ENCODE measurements at places on chromosomes 4 and X.

GRCh38 chrX:132413459-132413858, 75.4 kb downstream of the MBNL3 start:
- no peak for DNase-seq

DNA sequence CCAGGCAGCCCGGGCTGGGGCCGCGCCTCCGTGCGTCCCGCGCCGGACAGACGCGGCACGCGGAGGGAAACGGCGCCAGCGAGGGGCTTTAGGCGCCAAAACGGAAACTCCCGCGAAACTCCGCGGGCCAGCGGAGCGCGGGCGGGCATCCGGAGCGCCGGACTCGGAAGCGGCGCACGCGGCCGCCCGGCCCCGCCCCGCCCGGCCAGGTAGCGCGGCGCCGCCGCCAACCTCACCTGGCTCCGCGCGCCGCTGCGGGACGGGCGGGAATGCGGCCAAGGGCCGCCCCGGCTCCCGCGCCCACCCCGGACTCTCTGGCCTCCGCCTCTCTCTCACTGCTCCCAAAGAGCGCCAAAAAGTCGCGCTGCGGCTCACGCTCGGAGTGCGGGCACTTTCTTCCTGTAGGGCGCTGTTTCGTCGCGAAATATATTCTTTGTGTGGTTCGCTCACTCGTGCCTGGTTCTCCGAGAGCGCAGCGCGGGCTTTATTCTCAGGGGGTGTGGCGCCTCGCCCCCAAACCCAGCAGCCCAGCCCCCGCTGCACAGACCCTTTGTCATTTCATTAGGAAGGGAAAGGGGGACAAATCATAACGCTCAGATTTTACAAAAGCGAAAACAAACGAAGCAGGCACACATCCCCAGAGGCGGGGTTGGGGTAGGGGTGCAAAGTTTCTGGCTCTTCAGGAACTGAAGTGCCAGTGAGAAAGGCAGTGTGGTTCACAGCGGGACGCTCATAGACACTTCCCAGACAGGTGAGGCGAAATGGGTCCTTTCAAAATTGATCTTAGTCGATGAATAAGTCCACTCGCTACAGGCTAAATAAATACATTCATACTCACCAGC, 961 bp upstream of the MBNL3 start:
- peak; percentile 3 for DNase-seq

- DNase-seq: no peak
These were observed 39.6 kb downstream of the PTCHD1 start for GRCh38 chrX:23374291-23374690.

DNA sequence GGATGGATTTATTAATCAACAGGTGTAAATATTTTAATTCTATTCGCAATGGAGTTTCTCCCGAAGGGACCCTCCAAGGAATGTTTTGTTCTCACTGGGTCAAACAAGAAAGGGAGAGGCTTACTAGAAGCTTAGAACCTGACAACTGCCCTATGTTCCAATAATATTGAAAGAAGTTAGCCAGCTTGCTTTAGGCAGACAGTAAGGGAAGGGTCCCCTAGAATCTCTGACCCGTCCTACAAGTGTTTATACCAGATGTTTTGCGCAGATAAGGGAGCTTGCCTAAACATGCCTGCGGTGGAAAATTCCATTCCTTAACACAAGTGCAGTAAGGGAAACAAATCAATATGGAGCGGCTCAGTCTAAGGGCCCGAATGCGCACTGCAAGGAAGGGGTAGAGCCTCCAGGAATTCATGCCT, 17.7 kb downstream of the IL21 start:
- DNase-seq: no peak

DNA sequence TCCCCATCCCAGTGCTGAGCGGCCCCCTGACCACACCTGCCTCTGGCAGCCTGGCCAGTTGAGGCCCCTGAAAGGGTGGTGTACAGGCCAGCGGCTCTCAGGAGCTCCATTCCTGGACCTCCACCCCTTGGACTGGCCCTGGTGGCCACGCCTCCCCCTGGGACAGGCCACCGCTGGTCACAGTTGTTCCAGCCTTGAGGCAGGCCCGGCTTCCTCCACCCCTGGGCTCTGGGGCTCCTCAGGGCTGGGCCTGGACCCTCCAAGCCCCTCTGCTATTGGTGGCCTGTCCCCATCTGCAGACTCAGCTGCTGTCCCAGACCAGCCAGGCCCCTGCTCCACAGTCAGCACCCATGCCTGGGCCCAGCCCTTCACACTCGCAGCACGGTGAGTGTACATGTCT, 93.2 kb upstream of the NKX1-1 start:
- no peak for DNase-seq

GRCh38 chr4:11436084-11436483, 7.4 kb upstream of the HS3ST1 start:
- DNase-seq: no peak

DNA sequence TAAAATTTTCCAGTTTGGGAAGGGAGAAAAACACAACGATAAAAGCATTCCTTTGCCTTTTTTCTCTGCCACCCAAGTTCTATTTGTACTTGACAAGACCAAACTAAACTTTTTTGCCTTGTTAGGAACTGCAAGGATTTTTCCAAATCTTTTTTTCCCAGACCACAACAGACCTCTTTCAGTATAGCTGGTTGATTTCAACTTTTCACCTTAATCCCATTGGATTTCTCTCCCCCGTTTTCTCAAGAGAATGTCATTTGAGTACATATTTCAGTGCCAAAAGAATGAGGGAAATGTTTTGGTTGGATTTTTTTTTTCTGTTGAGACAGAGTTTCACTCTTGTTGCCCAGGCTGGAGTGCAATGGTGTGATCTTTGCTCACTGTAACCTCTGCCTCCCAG, 18.5 kb upstream of the SGMS2 start:
- DNase-seq: no peak

GRCh38 chr4:106301393-106302061, 14.5 kb downstream of the TBCK start:
- no peak for DNase-seq

GRCh38 chr4:40280586-40280985, 54.5 kb upstream of the CHRNA9 start:
- DNase-seq: no peak

- DNase-seq: no peak
These were observed 10.9 kb upstream of the MXD4 start for GRCh38 chr4:2272828-2273120.

DNA sequence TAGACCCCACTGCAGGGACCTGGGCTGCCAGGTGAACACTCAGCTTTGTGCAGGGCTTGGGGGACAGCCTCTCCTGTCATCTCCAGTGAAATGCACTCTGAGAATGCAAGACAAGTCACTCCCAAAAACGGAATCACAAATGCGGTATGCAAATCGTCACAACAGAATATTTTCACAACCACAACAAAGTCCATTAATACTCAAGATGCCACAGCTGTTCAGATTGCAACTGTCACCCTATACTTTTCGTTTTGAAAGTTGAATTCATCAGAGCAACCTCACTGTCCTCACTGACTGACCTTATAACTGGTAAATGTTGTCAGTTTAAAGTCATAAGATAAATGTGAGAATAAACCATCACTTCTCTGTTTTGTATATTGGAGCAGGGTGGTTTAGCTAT, 16.6 kb downstream of the JAKMIP1 start:
- DNase-seq: no peak

- DNase-seq: no peak
These were observed 112.9 kb upstream of the NHS start for GRCh38 chrX:17262123-17262522.

GRCh38 chrX:104335756-104336155, 81.0 kb upstream of the ESX1 start:
- DNase-seq: no peak

GRCh38 chr4:16759931-16760582, 138.4 kb downstream of the LDB2 start:
- DNase-seq: no peak

GRCh38 chr4:82679531-82679930, 117.7 kb upstream of the TMEM150C start:
- DNase-seq: no peak

GRCh38 chrX:109775386-109775785, 42.3 kb upstream of the ACSL4 start:
- DNase-seq: no peak

- no peak for DNase-seq
These were observed 21.8 kb upstream of the NAP1L5 start for GRCh38 chr4:88719381-88719780.

- no peak for DNase-seq
These were observed 36.7 kb upstream of the MAP9 start for GRCh38 chr4:155413451-155413850.

GRCh38 chr4:133355633-133356032, 206.5 kb downstream of the PCDH10 start:
- DNase-seq: no peak

- DNase-seq: no peak
These were observed 380.6 kb downstream of the MAPK10 start for GRCh38 chr4:85979276-85979675.

- DNase-seq: no peak
These were observed 383.3 kb downstream of the SMARCA1 start for GRCh38 chrX:129139837-129140598.

DNA sequence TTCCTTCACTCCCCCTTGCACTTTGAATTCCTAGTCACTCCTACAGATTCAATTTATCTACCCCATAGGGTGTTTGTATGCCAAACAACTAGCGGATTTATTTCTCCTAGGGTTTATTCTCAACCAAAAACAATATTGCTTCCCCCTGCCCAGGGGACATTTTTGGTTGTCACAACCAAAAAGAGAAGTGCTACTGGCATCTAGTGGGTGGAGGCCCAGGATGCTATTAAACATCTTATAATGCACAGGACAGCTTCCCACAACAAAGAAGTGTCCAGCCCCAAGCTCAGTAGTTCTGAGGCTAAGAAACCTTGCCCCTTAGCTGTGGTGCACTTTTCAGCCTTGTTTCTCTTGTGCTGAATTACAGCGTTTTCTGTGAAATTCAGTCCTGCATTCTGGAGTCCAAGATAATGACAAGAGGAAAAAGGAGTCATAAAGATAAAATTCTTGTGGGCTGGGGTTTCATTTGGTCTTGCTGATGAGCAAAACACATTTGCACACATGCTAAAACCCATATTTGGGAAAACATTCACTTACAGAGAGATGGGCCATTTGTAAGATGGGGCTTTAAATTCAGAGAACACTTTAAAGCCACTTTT, 11.2 kb upstream of the SYTL4 start:
- no peak for DNase-seq

DNA sequence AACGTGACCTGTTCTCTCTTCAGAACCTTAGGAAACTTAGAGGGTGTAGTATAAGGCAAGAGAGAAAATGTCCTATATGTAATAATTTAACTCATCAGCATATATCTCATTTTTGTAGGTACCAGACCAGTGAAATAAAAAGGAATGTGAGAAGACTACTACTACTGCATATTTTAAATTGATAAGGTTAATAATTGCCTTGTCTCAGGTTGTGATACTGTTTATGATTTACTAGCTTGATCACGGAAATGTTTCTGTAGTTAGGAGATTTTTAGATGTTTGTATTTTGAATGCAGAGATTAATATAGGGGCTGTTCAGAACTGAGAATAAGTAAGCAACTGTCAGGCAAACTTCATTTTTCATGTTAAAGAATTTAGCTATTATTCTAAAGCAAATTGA, 1563.4 kb downstream of the C4orf33 start:
- no peak for DNase-seq

- no peak for DNase-seq
These were observed 756 bp upstream of the TAF9B start for GRCh38 chrX:78140206-78140605.

GRCh38 chr4:23882976-23883531, 6.8 kb downstream of the PPARGC1A start:
- no peak for DNase-seq

DNA sequence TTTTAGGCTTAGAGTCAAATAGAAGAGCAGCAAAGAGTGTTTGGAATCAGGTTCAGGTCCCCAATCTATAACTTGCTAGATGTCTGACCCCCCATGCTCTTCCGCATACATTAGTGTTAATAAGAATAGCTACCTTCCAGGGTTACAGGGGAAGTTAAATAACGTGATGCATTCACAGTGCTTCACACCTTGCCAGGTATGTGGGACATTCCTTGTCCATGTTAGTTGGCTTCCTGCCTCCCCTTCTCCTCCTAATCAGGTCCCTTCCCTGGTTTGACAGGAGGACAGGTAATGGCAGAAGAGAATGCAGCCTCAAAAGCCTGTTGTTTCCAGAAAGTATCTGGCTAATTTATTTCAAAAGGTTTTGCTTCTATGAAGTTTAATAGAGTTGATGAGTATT, 248.7 kb downstream of the MID1IP1 start:
- DNase-seq: no peak

- no peak for DNase-seq
These were observed 94.4 kb upstream of the ADRA2C start for GRCh38 chr4:3671571-3672464.

- DNase-seq: no peak
These were observed 2.7 kb downstream of the TCEANC start for GRCh38 chrX:13655674-13656073.

- DNase-seq: no peak
These were observed 1.6 kb downstream of the PRICKLE3 start for GRCh38 chrX:49184294-49185281.

- DNase-seq: no peak
These were observed 59.1 kb downstream of the ANXA3 start for GRCh38 chr4:78610546-78611214.

- no peak for DNase-seq
These were observed 9.2 kb upstream of the ANXA3 start for GRCh38 chr4:78542373-78542772.

- DNase-seq: no peak
These were observed 465.4 kb downstream of the TMA16 start for GRCh38 chr4:163959932-163960331.

- no peak for DNase-seq
These were observed 6.9 kb upstream of the RAP2C start for GRCh38 chrX:132226169-132226568.

GRCh38 chr4:6647582-6648230, 7.2 kb downstream of the MRFAP1 start:
- DNase-seq: no peak

GRCh38 chr4:33914386-33914785, 2329.9 kb downstream of the ARAP2 start:
- DNase-seq: no peak

DNA sequence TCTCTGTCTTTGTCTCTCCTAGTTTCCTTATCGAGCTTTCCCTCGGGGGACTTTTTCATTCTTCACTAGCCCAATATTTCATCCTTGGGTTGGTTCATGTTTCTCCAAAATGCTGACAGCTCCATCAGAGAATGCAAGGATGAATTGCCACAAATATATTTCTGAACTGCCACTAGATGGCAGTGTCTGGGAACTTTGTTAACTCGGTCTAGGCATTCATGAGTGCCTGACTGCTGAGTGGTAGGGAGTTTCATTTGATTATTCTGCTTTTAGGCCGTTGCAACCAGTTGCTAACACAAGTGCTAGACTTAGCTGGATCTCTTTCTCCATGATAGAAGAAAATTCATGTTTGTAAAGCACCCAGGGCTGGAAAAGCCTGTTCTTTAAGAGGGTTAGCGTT, 73.5 kb upstream of the RAP2C start:
- no peak for DNase-seq

Data from stimulated activated CD8-positive, alpha-beta memory T cell treated with anti-CD3 and anti-CD28 coated beads, Interleukin-2, amount 100 ng/mL, for 1 hour (primary cell).